ENCODE measurements at places on chromosomes 11 and 22. TPM values are rescaled to one million over a fixed set of nuclear protein-coding genes. Genes with fewer than 3 reads are reported as not detected.

RDX gene
- total RNA-seq: 152 TPM

CASTOR1 gene
- total RNA-seq: 12.1 TPM

MMP7 gene
- 0.51 TPM for total RNA-seq

PSMC3 gene
- 100 TPM for total RNA-seq

EWSR1 gene
- 205 TPM for total RNA-seq

PNPLA5 gene
- not detected for total RNA-seq

SOX10 gene
- not detected for total RNA-seq

THRSP gene
- total RNA-seq: not detected

CCDC134 gene
- 10.1 TPM for total RNA-seq

SHISAL1 gene
- 7.5 TPM for total RNA-seq

KCNJ4 gene
- total RNA-seq: 0.27 TPM

OR5P2 gene
- total RNA-seq: not detected

TCN1 gene
- not detected for total RNA-seq

CEP126 gene
- 18.0 TPM for total RNA-seq

LRP4 gene
- total RNA-seq: 7.0 TPM

RASD2 gene
- total RNA-seq: 0.27 TPM

CD3D gene
- total RNA-seq: not detected

SEC14L3 gene
- not detected for total RNA-seq

ARFGAP2 gene
- 48.4 TPM for total RNA-seq

CCDC73 gene
- total RNA-seq: not detected

TEX54 gene
- total RNA-seq: 0.65 TPM

PDGFD gene
- total RNA-seq: 0.45 TPM

CLTCL1 gene
- 24.2 TPM for total RNA-seq

TPBGL gene
- total RNA-seq: 0.74 TPM

TIGD3 gene
- total RNA-seq: 0.18 TPM

OR4A16 gene
- total RNA-seq: not detected

SYT12 gene
- total RNA-seq: 7.2 TPM

TRMT112 gene
- total RNA-seq: 182 TPM
